Ascending aorta (tissue), 2 donors: ENCODE measurements at places on chromosomes 13 and 19.

DNA sequence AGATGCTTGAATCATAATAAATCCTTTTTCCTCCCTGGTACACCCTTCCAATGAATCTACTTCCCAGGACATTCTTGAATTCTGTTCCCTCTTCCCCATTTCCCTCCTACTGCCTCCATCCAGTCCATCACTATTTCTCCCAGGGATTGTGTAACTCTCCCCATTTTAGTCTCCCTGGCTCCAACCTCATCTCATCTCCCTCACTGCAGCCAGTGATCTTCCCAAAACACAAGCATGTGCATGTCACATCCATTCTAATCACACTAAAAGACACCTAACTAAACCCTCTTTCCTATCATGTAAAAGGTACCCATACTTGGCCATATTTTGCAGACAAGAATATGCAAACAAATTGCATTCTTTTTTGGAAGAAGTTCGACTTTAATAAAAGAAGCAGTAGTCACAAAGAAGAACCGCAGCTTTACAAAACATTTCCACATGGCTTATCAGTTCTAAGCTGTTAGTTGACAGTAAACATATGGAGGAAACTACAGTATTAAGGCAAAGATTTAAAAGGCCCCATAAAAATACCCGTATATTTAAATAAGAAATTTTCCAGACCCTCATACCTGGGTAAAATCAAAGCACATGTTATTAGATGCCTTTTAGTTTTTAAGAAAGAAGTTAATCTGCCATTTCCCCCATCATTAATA is 111.0 kb downstream of the KCTD12 start:
- no peak for DNase-seq

GRCh38 chr19:51916167-51916566 is 11.1 kb upstream of the ZNF613 start:
- no peak for DNase-seq

- no peak for DNase-seq
Measured at GRCh38 chr13:105342281-105342820, 1193.1 kb downstream of the EFNB2 start.

DNA sequence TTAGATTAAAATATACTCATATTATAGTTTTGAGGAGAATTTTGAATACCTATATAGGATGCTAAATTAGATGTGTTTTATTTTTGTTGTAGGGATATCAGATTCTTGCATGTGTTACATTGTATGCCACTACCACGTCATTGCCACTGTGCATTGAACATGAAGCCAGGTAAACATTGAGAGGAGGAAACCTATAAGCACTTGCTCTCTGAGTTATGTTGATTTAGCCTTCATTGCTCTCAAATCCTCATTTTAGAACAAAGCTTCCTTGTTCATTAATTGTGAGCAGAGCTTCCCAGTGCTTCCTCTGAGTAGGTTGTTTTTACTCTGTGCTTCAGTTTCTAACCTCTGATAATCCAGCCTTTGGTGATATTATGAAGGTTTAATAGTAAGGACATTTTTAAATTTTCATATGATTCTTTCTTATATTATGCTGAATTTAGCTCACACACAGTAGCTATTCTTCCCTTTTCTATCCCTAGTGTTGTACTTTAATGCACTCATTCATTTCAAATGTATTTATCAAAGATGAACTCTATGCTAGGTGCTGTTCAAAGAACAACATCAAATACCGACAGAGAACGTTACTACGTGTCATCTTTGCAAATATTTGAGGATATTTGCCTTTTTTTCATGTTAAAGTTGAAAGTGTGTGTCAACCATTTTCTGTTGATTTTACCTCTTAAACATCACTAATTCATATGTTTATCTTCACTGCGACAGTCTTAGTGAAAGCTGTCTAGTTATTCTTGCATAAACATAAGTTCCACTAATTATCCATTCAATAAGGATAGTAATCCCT is 1448.0 kb upstream of the MIR17HG start:
- no peak for DNase-seq

DNA sequence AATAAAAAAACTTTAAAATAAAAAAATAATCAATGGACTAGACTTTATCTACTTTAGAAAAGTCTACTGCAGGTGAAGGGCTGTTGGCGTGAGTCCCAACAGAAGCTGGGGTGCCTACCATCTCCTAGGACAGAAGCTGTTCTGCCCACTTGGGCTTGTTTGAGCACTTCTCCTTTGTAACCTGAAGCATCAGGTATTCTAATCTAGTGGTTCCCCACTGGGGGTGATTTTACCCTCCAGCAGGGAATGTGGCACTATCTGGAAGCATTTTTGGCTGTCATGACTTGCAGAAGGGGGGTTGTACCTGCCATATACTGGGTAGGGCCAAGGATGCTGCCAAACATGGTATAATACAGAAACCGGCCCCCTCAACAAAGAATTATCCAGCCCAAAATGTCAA is 16.2 kb upstream of the DOCK9 start:
- DNase-seq = no peak

DNA sequence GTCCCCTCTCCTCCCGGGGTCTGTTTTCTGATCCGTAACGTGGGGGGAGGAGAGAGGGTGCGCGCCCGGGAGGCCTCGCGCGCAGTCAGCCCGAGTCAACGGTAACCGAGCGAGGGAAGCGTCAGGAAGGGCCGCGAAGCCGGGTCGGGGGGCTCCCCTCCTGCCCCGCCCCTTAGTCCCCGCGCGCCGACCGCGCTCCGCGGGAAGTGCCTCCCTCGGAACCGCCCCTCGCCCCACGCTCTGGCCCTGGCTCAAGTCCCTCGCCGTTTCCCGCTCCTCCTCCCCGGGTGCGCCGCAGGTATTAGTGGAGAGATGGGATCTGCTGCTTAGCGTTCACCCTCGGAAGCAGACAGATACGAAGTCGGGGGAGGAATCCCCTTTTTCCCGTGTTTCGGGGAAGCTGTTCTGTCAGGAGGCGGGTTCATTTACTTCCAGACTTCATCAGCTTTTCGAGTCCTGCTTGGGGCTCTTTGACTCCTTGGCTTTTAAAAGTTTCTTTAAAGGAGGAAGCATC is 770 bp downstream of the HNRNPM start:
- DNase-seq = no peak

DNA sequence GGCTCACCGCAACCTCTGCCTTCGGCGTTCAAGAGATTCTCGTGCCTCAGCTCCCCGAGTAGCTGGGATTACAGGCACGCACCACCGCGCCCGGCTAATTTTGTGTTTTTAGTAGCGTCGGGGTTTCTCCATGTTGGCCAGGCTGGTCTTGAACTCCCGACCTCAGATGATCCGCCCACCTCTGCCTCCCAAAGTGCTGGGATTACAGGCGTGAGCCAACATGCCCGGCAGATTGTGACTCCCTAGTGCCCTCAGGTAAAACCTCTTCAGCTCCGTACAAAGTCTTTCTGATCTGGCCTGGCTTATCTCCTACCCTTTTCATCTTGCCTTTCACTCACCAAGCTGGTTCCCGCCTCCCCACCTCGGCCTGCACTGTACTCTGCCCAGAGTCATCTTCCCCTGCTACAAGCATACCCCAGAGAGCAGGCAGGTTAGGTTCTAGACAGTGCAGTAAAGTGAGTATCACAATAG is 15.0 kb downstream of the BICRA start:
- no peak for DNase-seq
